ENCODE measurements at places on chromosomes 3 and 15.
A peak's percentile ranks its signal among the peaks of the same experiment; 100 is the strongest.

- no peak for DNase-seq
Observed at GRCh38 chr3:76991165-76991564, 48.7 kb upstream of the ROBO2 start.

- DNase-seq: no peak
Observed at GRCh38 chr15:51561271-51561670, 61.3 kb downstream of the DMXL2 start.

DNA sequence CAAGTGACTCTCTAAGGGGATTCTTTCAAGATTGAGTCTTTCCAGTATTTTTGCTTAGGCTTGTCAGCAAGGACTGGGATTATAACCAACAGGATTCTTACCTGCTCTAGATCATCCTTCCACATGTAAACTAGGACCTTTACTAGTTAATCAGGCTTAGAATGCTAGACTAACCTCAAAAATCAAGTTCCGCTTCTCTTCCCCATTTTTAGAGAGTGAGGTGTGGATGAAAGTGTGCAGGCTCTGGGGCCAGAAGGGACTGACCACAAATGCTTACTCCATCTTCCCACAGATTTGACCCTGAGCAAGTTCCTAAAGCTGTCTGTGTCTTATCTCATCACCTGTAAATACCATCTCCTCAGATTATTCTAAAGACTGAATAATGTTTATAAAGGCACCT is 89.5 kb upstream of the IL12A start:
- DNase-seq: no peak

DNA sequence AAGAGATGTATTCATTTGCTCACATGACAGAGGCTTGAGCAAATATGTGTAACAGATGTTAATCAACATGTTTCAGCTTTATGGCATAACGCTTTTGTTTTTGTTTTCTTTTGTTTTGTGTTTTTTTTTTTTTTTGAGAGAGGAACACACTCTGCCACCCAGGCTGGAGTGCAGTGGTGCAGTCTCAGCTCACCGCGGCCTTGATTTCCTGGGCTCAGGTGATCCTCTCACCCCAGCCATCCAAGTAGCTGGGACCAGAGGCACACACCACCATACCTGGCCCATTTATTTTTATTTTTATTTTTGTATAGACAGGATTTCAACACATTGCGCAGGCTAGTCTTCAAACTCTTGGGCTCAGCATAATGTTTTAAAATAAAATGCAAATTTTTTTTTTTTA is 1504.4 kb upstream of the CADM2 start:
- no peak for DNase-seq

DNA sequence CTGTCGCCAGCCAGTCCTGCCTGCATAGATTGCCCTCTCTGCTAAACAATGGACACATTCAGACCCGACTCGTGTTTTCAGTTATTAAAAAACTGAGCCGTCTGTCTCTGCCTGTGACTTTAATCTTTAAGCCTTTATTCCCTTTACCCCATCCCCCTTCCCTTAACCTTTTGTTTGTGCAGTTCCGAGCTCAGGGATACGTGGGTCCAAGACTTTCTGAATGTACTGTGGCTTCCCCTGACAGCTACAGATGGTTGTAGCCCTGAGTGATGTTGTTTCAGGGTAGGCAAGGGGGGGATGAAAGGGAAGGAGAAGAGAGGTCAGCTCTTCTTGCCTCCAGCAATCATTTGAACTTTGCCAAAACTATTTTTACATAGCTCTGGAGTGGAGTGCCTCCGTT is 44.6 kb downstream of the EEFSEC start:
- DNase-seq: no peak

- peak; percentile 77 for DNase-seq
Observed at GRCh38 chr15:78859971-78860719, 12.5 kb upstream of the MORF4L1 start.

- DNase-seq: peak; percentile 17
Observed at GRCh38 chr15:35309886-35310285, 224.8 kb upstream of the NANOGP8 start.

- DNase-seq: no peak
Observed at GRCh38 chr3:122945230-122945629, 82.3 kb downstream of the SEMA5B start.

GRCh38 chr3:54530944-54531343 is 396.9 kb downstream of the LRTM1 start:
- no peak for DNase-seq

- no peak for DNase-seq
Observed at GRCh38 chr15:58179206-58179605, 41.0 kb downstream of the AQP9 start.

- peak; percentile 60 for DNase-seq
Observed at GRCh38 chr15:48352474-48353072, 21.3 kb downstream of the DUT start.

DNA sequence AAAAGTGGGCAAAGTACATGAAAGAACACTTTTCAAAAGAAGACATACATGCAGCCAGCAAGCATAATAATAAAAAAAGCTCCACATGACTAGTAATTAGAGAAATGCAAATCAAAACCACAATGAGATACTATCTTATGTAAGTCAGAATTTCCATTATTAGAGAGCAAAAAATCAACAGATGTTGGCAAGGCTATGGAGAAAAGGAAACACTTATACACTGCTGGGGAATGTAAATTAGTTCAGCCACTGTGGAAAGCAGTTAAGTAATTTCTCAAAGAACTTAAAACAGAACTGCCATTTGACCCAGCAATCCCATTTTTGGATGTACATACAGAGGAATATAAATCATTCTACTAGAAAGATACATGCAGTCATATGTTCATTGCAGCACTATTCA is 360.7 kb downstream of the NSUN3 start:
- DNase-seq: no peak

DNA sequence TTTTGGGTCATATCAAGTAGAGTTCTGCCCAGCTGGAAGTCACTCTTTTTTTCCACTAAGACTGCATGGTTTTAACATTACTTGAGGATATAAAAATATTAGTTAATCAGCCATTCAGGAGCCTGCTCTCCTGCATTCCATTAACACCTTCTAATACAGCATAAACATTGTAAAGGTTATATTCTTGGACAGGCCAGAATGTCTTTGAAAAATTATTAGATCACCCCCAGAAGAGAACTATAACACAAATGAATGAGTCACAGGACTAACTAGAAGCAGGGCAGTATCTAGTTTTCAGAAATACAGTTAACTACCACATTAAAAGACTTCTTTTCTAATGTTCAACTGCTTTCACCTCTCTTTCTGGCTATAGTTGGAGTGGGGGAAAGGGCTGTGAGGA is 80.9 kb downstream of the THBS1 start:
- DNase-seq: no peak

DNA sequence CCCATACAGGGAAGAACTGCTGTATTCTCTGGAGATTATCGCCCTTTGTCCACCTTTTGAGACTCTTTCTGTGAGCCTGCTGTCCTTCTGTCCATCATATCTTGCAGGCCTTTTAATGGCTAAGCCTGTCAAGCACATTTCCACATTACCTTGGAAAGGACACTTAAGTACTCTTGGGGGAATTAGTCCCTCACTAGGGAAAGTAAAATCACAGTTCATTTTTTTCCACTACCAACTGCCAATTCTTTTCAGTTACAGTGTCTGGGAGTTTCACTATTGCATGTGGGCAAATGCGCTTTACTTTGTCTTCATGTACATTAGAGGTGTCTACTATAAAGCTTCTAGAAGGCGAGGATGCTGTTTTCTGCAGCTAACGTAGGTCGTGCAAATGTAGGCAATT is 242.1 kb downstream of the NSUN3 start:
- DNase-seq: no peak

DNA sequence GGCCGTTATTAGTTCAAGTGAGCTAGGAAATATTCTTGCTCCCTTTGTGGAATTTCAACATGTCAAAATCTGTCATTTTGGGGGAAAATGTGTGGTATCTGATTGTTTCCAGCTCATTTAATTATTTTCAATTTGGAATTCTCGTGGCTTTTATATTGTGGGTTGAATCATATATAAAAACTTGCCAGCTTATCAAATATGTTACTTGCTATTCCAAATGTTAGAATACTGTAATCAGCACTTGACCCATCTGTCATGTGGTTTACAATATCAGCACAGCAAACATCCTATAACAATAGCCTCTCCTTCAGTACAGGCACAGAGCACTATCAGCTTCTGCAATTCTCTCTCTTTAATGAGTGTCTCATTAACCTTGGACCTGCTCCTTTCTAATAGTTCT is 130.2 kb upstream of the FEZF2 start:
- DNase-seq: no peak

- no peak for DNase-seq
Observed at GRCh38 chr3:66453651-66454463, 47.0 kb downstream of the LRIG1 start.

DNA sequence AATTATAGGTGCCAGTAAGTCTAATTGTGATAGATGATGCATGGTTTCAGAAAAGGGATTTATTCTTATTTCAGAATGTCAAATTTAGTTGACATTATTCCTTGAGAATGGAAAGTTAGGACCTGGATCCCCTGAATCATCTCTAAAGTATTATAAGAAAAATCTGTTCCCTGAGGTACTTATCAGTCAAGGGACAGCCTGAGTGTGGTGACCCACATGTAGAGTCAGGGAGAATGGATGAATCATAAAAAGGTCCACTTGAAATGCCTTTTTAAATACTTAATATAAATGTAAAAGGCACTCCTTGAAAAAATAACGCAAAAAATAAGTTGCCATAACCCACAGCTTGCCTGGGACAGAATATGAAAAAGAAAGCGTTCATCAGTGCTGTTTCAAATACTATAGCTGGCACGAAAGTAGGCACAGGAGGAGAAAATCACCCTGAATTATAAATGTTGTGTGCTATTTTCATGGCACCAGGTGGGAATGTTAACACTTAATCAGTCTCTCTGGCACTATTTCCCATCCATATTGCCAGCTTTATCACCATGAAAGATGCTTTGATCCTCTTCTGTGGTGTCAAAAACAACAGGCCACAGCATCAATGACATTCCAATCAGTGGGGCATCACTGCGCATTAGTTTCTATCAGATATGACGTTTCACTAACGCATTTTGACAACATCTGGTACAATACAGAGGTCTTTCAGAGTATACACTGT is 208.5 kb downstream of the EPHA3 start:
- DNase-seq: no peak

DNA sequence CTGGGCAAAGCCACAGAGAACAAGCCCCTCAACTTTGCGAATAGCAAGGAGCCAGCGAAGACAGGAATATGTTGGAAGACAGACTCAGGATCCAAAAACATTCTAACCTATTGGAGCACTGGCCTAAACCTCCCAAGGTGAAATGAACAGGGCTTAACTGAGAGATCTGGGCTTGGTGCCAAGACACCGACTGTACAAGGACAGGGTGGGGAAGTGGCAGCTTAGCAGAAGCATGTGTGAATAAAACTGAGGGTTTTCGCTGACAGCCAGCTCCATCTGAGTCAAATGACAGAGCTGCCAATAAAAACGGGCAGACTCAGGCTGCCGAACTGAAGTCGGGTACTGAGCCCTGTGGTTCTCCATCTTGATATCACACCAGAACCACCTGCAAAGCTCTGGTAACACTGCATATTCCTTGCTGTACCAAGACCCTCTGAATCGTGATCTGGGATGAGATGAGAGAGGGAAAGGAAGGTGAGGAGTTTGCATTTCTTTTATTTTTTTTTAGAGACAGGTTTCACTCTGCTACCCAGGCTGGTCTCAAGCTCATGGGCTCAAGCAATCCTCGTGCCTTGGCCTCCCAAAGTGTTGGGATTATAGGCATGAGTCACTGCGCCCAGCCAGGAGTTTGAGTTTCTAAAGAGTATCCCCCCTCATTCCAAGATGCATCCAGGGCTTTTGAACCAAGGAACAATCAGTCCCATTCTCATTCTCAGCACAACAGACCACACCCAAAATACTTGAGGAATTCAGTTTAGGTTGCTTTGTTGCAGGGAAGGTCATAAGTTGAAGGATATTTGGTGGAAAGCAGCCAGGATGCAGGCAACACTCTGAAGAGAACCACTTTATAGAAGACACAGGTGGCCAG is 6.0 kb upstream of the PLCB2 start:
- DNase-seq: peak; percentile 35

DNA sequence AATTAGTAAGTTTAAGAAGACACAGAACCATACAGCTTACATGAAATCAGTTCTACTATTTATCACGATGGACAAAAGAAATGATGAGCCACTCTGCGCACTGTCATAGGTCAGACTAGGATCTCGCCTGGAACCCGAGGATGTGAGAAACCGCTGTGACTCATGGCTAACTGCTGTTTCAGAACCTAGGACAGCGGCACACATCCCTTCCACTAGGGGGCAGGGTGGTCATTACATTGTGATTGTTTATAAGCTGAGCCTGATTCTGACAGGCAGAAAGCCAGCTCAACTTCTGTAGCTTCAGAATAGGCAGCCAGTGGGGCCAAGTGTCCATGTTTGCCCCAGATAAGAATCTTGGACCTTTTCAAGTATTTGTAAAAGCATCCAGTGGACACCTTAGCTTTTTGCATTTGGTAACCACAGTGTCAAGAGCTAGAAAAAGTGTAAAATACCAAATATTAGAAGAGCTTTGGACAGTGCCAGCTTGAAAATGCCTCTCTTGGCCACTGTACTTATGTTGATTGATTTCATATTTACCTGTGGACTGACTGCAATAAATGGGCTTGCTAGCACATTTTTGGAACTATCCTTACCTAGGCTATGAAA is 115.8 kb downstream of the KBTBD8 start:
- DNase-seq: peak; percentile 86

GRCh38 chr3:193768070-193768394 is 175.0 kb downstream of the OPA1 start:
- DNase-seq: peak; percentile 46

DNA sequence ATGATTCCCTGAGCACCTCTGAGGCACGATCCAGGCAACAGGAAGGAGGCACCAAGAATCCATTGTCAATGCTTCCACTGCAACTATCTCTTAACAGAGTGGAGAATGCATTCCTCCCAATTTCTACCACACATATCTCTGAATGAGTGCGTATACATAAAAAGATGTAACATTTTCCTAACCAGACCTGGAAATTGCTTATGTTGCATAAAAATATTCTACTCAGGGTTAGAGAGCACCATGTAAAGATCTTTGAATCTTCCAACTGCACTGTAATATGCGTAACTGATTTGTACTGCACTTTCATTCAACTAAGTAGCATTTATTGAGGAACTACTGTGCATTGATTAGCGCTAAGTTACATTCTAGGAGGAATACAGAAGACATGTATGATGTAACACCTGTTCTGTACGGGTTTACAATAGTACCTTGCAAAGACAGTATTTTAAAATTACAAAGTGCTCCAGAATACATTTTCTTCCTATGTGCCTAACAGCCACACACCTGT is 237.8 kb downstream of the EBLN2 start:
- no peak for DNase-seq

All from AG20443 (cell line).